Activated CD8-positive, alpha-beta memory T cell treated with anti-CD3 and anti-CD28 coated beads for 24 hours (primary cell): ENCODE measurements at places on chromosomes 7 and 10.

DNA sequence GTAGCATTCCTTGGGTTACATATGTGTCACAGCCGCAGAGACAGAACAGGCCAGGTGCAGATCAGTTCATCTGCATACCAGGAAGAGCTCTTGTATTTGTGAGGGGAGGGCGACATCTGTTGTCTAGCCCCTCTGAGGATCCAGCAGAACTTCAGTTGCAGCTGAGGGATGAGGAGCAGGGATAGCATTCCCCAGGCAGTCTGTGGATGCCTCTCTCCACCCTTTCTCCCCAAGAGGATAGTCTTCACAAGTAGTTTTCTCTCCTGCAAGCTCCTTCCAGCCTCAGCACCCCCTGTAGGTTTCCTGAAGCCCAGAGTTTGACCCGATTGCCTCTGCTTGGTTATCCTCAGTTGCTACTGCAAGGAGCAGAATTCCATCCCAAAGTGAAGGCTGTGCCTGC, 2.6 kb downstream of the SCD start:
- DNase-seq, result no peak

GRCh38 chr7:90655566-90655965, 59.4 kb downstream of the CDK14 start:
- no peak for DNase-seq

GRCh38 chr10:3755440-3756359, 29.3 kb downstream of the KLF6 start:
- peak; percentile 57 for DNase-seq

GRCh38 chr7:90568213-90568612, 27.9 kb upstream of the CDK14 start:
- DNase-seq, result no peak

GRCh38 chr7:112529521-112529920, 48.7 kb downstream of the LSMEM1 start:
- no peak for DNase-seq

DNA sequence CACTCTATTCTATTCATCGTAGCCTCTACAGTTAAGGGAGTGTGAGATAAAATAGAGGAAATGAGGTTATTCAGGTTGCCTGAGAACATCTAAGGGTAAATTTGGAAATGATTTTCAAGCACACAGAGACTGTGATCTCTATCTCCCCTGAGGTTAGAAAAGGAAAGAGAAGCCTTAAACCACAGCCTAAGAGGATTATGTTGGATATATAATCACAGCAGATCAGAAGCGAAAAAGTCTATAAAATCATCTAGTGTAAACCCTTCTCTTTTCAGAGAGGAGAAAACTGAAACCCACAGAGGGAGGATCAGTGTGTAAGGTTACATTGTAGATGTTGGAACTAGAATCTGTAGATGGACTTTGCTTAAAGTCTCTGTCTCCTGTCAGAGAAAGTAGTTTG, 90.6 kb upstream of the SEMA3E start:
- DNase-seq, result no peak

GRCh38 chr10:4344492-4344994, 481.5 kb upstream of the AKR1E2 start:
- DNase-seq, result no peak

DNA sequence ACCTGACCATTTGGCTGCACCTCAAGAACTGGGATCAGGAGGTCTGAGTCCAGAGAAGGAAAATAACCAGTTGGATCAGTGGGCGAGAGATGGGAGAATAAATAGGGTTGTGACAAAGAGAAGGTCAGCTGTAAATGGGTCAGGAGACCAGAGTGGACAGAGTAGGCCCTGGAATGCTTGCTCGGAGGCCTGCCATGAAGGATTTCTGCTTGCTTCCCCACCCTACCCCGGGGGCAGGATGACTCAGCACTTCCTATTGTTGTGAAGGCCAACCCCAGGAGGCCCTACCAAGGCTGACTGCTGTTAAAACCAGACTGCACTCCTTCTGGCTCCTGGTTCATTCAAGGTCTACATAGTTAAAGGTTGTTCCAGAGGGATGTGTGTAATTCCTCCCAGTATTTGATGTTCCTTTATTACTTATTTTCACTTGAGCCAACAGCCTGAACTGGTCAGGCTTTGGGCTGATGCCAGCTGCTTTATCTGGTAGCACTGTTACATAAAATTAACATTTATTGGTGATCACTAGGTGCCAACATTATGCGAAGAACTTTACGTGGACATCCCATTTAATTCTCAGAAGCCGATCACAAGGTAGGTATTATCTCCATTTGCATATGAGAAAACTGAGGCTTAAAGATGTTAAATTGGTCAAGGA, 27.3 kb upstream of the IFRD1 start:
- DNase-seq, result peak; percentile 58

DNA sequence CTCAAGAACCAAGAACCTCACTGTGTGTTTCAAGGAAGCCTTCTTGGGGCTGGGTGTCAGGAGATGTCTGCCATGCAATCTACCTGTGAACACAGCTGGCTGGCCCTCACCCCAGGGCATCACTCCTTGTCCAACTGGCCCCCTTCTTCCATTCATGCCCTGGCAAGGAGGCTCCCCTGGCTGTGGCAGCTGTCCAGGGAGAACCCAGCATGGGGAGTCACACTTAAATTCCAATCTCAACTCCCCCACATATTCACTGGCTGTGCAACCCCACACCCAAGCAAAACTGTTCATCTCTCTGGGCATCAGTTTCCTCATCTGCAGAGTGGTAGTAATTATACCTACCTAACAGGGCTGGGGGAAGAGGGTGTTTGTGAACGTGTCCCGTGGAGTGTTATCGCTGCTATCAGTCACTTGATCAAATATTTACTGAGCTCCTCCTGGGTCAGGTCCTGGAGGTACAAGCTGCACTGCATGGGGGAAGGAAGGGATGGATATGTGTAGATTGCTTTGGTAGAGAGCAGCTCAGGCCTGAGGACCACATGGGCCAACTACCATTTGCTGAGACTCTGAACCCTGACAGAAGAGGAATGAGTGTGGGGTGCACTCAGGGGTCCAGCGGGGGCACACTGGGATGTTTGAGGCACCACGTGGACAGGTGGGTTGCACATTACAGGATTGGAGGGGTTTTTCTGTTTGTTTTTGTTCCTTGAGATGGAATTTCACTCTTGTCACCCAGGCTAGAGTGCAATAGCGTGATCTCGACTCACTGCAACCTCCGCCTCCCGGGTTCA, 2.1 kb upstream of the GPRIN2 start:
- peak; percentile 51 for DNase-seq

DNA sequence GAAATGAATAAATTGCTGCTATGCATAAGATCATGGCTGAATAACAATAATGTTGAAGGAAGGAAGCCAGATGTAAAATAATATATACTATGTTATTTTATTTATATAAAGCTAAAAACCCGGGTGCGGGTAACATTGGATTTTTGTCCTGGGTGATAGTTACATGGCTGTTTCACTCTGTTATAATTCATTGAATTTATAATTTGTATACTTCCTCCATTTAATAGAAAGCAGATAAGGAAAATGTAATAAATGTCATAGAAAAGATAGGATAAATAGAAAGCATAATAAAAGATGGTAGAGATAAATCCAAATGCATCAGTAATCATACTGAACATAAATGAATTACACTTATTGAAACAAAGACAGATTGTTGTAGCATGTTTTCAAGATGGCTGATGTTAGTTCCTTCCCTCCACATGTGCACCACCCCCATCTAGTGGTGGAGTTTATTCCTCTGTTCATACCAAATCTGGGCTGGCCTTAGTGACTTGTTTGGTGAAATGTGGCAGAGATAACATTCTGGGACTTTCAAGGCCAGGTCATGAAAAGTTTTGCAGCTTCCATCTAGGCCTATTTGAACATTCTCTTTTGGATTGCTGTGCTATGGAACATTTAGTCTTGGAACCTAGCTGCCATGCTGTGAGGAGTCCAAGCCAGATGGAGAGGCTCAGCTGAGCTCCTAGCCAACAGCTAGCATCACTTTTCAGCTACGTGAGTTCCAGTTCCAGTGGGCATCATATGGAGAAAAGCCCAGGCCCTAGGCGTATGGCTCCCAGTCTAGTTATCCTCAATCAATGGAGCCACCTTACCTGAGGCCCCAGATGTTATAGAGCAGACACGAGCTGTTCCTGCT, 46.9 kb downstream of the AHCYL2 start:
- peak; percentile 65 for DNase-seq

DNA sequence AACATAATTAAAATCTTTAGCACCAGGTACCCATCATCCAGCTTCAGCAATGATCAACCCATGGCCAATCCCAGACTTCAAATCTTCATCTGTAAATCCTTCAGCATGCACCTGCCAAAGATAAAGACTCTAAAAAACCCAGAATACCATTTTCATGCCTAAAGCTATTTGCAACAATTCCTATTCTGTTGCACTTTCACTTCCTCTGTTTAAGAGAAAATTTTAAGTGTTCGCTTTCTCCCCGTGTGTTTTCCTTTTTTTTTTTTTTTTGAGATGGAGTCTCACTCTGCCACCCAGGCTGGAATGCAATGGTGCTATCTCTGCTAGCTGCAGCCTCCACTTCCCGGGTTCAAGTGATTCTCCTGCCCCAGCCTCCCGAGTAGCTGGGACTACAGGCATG, 31.8 kb upstream of the HTR5A start:
- DNase-seq, result no peak

- no peak for DNase-seq
These were observed 53.8 kb upstream of the PFKFB3 start for GRCh38 chr10:6148908-6149307.

- no peak for DNase-seq
These were observed 43.0 kb downstream of the SUFU start for GRCh38 chr10:102546606-102547320.

DNA sequence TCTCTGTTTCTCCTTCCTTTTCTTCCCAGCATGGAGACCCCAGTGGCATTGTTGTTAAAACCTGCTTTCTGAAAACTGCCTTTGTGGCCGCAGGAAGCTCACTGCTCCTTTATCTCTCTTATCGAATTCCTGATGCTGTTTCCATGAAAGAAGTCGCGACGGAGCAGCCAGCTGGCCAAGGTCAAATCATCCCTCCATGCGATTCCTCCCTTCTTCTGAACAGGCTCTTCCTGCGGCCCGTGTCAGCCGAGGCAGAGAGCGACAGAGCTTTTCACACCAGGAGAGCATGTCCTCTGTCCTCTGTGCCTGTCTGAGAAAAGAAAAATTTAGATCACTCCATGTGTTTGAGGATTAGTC, 242.1 kb upstream of the PITRM1 start:
- no peak for DNase-seq

- DNase-seq, result no peak
These were observed 184.2 kb downstream of the WDR37 start for GRCh38 chr10:1240341-1240775.

- no peak for DNase-seq
These were observed 290.9 kb downstream of the SDK1 start for GRCh38 chr7:3591944-3592343.

GRCh38 chr10:71005337-71006305, 117.3 kb upstream of the PCBD1 start:
- DNase-seq, result no peak

DNA sequence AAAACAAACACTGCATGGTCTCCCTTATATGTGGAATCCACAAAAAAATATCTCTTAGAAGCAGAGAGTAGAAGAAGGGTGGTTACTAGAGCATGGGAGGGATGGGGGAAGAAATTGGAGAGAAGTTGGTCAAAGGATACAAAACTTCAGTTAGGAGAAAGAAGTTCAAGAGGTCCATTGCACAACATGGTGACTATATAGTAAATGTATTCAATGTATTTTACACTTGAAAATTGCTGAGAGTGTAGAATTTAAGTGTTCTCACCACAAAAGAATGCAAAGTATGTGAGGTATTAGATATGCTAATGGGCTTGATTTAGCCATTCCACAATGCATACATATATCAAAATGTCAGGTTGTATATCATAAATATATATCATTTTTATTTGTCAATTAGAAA, 232.0 kb upstream of the CELF2 start:
- DNase-seq, result no peak

GRCh38 chr7:108825581-108825909, 255.9 kb downstream of the DNAJB9 start:
- no peak for DNase-seq

DNA sequence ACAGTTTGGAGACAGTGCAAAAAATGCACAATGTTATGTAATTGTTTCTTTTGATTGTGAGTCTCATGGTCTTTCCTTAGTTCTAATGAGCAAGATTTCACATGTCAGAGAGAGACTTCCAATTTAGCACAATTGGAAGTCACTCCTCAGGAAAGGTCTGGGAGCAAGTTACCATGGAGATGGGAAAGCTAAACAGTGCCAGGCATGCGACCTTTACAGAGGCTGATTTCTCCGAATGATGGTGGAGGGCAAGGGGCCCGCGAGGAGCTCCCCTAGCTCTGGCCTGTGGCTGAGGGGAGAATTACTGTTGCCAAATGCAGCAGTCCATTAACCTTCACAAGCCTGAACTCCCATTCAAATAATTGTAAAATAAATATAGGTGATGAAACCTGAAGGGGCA, 59.3 kb downstream of the CDCA7L start:
- no peak for DNase-seq

GRCh38 chr10:76082232-76082631, 650.8 kb downstream of the LRMDA start:
- DNase-seq, result no peak

DNA sequence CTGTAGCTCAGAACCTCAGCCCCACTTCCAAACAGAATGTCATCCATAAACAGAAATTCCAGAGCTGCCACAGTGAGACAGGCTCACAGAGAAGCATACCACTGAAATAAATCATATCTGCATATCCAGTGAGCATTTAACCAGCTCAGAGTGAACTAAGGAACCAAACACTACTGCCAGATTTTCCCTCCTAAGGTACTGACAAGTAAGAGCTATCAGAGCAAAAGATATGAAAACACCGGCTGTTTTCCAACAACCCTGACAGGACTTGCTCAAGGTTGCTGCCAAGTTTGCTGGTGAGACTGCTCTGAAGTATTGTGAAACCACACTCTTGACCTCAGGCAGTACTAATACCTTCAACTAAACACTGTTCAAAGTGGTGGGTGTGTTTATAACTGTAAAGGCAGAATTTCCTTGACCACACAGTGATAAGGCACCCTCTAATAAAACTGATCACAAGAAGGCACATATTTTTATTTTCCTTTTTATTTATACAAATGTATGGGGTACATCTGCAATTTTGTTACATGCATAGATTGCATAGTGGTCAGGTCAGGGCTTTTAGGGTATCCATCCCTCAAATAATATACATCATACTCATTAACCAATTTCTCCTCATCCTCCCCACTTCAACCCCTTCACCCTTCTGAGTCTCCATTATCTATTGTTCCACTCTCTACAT, 18.3 kb downstream of the SGMS1 start:
- DNase-seq, result no peak

GRCh38 chr10:3902054-3902808, 117.2 kb upstream of the KLF6 start:
- no peak for DNase-seq
